ENCODE measurements at places on chromosomes 1 and 21.

GRCh38 chr1:178189814-178190213 is 95.9 kb downstream of the RASAL2 start:
- 0 out of 2 replicates have a peak, but pooled peaks cover 3% of the 10 kb centered on the region for H3K36me3 ChIP-seq
- DNase-seq: peak; percentile 25
- no peaks in the 10 kb centered on the region for H3K27me3 ChIP-seq
- H3K4me1 ChIP-seq: peaks cover 15% of the 10 kb centered on the region

DNA sequence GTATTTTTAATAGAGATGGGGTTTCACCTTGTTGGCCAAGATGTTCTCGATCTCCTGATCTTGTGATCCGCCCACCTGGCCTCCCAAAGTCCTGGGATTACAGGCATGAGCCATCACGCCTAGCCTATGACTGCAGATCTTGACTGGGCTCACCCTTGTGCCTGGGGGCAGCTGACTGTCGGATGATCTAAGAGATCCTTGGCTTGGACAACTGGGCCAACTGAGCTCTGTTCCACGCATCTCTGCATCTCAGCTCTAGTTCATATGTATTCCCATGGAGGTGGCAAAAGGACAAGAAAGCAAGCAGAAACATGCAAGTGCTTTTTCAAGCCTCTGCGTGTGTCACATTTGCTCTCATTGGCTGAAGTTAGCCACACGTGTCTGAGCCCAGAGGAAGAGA is 75.8 kb upstream of the SELENON start:
- no peak overlapping the region for H3K27ac ChIP-seq
- H3K4me1 ChIP-seq: no peaks in the 10 kb centered on the region
- H3K4me3 ChIP-seq: no peak overlapping the region
- H3K36me3 ChIP-seq: no peaks in the 10 kb centered on the region

DNA sequence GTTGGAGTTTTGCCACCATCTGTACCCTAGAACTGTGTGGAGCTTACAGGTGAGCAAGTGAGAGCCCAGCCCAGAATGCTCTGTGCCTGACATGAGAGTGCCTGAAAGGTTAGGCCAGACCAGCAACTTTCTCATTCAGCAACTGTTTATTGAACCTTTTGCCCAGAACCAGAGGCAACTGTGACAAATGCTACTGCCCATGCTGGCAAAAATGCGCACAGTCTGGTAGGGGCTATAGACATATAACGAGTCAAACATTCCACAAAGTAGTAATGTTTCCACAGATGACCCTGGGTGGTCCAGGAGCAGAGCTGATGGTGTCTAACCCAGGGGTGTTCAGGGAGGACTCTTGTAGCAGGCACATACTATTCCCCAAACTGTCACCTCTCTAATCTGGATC is 56.0 kb upstream of the GCLM start:
- H3K27me3 ChIP-seq: no peaks in the 10 kb centered on the region
- no peak overlapping the region for H3K4me3 ChIP-seq
- peaks cover 10% of the 10 kb centered on the region for H3K4me1 ChIP-seq
- DNase-seq: no peak

- peaks cover 30% of the 10 kb centered on the region for H3K36me3 ChIP-seq
- H3K4me3 ChIP-seq: peak overlapping the region; percentile 43
- DNase-seq: peak; percentile 91
- H3K4me1 ChIP-seq: peaks cover 32% of the 10 kb centered on the region
These were observed 13.5 kb upstream of the SLC19A1 start for GRCh38 chr21:45555557-45556301.

- H3K4me1 ChIP-seq: no peaks in the 10 kb centered on the region
- H3K4me3 ChIP-seq: no peak overlapping the region
- peaks cover 20% of the 10 kb centered on the region for H3K27me3 ChIP-seq
- H3K36me3 ChIP-seq: no peaks in the 10 kb centered on the region
- DNase-seq: no peak
These were observed 5.8 kb downstream of the TTC22 start for GRCh38 chr1:54795356-54795665.

- no peaks in the 10 kb centered on the region for H3K4me1 ChIP-seq
- H3K27ac ChIP-seq: no peak overlapping the region
- no peak overlapping the region for H3K4me3 ChIP-seq
- H3K36me3 ChIP-seq: no peaks in the 10 kb centered on the region
- no peaks in the 10 kb centered on the region for H3K27me3 ChIP-seq
- DNase-seq: no peak
These were observed 251.1 kb upstream of the ADGRL2 start for GRCh38 chr1:81549588-81550127.

DNA sequence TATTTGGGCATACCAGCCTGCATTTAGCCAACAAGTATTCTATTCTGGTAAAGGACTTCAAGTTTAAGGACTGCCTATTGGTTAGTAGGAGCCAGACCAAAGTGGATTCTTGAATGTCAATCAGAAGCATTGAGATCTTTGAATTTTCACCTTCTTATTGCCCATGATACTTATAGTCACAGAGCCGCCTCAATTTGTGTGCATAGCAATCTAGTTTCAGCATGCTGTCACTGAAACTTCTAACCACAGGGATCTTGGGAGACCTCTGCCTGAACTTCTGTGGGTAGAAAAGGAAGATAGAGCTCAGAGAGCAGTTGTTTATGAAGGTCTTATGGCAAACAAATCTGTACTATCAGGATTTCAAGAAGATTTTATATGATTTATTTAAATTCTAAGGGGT is 501.4 kb upstream of the USP24 start:
- peak overlapping the region; percentile 83 for H3K27ac ChIP-seq
- no peak for DNase-seq
- peaks cover 50% of the 10 kb centered on the region for H3K4me1 ChIP-seq
- H3K27me3 ChIP-seq: no peaks in the 10 kb centered on the region

DNA sequence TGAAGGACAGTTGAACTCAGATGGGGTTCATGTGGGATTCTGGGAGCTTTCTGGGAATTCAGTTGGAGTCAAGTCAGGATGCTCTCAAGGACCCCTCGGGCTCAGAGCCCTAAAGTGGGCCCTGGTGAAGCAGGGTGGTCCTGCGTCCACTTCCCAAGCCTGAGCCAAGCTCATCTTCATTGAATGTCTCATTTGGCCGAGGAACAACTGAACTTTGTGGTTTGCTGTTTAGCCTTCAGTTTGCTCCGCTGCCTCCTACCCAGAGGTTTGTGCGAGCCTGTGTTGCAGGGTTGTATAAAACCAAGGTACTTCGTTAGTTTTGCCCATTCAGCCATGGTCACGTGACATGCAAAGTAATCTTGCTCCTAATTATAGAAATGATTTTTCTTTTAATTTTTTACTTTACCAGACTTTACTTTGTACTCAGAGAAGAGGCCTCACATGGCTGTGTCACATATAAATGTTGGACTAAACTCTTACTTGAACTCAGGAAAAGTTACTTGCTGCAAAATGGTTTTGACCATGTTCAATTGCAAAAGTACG is 49.7 kb downstream of the B3GALT5 start:
- peak; percentile 25 for DNase-seq
- H3K36me3 ChIP-seq: no peaks in the 10 kb centered on the region
- no peaks in the 10 kb centered on the region for H3K27me3 ChIP-seq
- H3K27ac ChIP-seq: no peak overlapping the region

GRCh38 chr1:202250982-202251381 is 57.4 kb downstream of the LGR6 start:
- no peaks in the 10 kb centered on the region for H3K36me3 ChIP-seq
- H3K27me3 ChIP-seq: no peaks in the 10 kb centered on the region
- H3K27ac ChIP-seq: no peak overlapping the region
- no peak overlapping the region for H3K4me3 ChIP-seq
- no peak for DNase-seq

DNA sequence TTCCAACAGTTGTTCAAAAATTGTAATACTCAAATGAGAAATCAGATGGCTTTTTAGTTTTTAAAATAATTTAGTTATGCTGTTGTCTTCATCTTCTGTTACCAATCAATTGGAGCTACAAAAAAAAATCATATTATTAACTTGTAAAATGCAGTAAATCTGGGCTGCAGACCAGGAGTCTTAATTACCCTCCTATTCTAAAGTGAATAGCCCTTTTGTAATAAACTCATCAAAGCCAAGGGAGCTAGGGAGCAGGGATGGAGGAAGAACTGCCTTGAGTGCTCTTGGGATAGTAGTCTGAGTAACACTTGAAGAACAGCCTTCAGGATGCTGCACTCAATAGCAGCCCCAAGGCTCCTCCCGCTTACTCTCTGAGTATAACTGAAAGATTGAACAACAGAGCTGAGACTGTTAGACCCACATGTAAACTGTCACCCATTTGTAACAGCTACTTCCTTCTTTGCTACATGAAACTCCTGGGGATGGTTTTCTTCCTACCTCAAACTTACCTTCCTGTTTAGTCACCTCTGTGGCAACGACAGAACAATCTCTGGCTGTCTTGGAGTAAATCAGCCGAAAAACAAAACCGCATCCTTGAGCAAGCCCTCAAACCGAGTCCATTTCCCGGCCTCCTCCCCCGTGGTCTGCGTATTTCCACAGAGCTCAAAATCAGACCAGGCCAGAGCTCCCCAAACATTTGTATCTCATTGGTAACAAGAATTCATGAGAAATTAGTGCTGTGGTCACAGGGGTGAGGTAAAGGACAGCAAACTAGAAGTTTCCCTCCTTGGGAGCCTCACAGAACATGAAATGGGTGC is 55.9 kb downstream of the CD58 start:
- H3K36me3 ChIP-seq: 0 out of 2 replicates have a peak, but pooled peaks cover 3% of the 10 kb centered on the region
- no peak overlapping the region for H3K27ac ChIP-seq
- H3K27me3 ChIP-seq: no peaks in the 10 kb centered on the region
- no peak for DNase-seq

- H3K4me3 ChIP-seq: no peak overlapping the region
- H3K27me3 ChIP-seq: no peaks in the 10 kb centered on the region
- H3K27ac ChIP-seq: peak overlapping the region; percentile 67
- peaks cover 66% of the 10 kb centered on the region for H3K4me1 ChIP-seq
These were observed 117.7 kb upstream of the SLC44A3 start for GRCh38 chr1:94702442-94702815.

GRCh38 chr1:3321559-3322449 is 132.7 kb upstream of the ARHGEF16 start:
- DNase-seq: no peak
- no peak overlapping the region for H3K27ac ChIP-seq
- no peak overlapping the region for H3K4me3 ChIP-seq
- H3K36me3 ChIP-seq: no peaks in the 10 kb centered on the region

DNA sequence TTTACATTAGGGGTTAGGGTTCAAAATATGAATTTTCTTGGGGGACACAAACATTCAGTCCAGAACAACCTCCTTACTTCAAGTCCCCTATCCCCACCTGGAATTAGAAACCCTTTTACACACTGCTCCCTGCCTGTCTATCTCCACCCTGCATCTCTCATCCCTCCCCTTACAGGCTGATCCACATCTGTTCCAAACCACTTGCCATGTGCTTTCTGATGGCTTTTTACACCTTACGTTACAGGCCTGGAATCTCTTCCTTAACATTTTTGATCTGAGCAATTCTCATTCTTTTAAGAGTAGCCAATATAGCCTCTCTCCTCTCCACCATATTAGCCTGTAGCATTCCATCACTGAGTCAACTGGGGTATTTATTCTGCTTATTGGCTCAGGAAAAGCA is 122.0 kb downstream of the PTBP2 start:
- H3K4me1 ChIP-seq: no peaks in the 10 kb centered on the region
- no peak overlapping the region for H3K27ac ChIP-seq
- no peaks in the 10 kb centered on the region for H3K36me3 ChIP-seq
- no peak overlapping the region for H3K4me3 ChIP-seq

DNA sequence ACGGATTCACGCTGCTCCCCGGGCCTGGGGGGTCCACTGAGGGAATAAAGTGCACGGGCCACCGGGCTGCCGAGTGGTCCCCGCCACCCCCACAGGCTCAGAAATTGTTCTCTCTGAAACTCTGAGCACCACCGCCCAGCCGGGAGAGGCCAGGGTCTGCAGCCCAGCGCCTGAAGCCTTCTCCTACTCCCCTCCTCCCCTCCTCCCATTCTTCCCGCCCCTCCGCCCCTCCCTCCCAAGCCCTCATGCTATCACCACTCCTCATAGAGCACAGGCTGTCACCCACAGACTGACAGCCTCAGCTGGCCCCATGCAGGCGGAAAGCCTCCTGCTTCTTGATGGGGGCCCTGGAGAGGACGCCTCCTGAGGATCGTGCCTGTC is 707 bp upstream of the GPR153 start:
- no peaks in the 10 kb centered on the region for H3K36me3 ChIP-seq
- DNase-seq: no peak
- H3K27ac ChIP-seq: no peak overlapping the region
- H3K4me3 ChIP-seq: peak overlapping the region; percentile 35
- peaks cover 14% of the 10 kb centered on the region for H3K4me1 ChIP-seq

DNA sequence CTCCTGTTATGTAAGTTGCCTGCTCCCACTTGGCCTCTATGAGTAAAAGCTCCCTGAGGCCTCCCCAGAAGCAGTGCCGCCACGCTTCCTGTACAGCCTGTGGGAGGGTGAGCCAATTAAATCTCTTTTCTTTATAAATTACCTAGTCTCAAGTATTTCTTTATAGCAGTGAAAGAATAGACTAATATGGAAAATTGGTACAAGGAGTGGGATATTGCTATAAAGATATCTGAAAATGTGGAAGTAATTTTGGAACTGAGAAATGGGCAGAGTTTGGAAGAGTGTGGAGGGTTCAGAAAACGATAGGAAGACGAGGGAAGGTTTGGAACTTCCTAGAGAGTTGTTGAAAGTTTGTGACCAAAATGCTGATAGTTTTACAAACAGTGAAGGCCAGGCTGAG is 572.3 kb downstream of the MATN1 start:
- DNase-seq: no peak
- no peaks in the 10 kb centered on the region for H3K4me1 ChIP-seq
- H3K36me3 ChIP-seq: no peaks in the 10 kb centered on the region
- H3K27me3 ChIP-seq: peaks cover 4% of the 10 kb centered on the region
- no peak overlapping the region for H3K27ac ChIP-seq

GRCh38 chr1:162466797-162467196 is 30.8 kb upstream of the UHMK1 start:
- H3K4me3 ChIP-seq: no peak overlapping the region
- H3K36me3 ChIP-seq: no peaks in the 10 kb centered on the region
- no peak overlapping the region for H3K27ac ChIP-seq
- peaks cover 28% of the 10 kb centered on the region for H3K27me3 ChIP-seq
- DNase-seq: no peak

DNA sequence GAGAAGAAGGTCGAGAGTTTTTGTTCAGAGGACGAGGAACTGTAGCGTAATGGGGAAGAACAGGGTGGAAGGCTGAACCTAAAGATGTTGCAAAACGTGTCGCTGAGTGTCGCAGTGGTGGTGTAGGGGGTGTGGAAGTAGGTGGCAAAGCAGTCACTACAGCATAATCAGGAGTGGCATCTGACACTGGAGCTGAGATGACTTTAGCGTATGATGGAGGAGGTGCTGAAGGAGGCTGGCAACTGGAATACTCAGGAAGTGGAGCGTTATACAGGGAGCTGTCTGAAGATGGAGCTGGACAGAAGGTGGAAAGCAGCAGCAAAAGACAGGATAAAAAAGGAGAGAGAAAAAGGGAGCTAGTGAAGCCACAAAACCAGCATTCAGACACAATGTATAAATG is 89.9 kb upstream of the LBR start:
- no peak for DNase-seq
- H3K27ac ChIP-seq: no peak overlapping the region
- no peaks in the 10 kb centered on the region for H3K27me3 ChIP-seq
- no peaks in the 10 kb centered on the region for H3K4me1 ChIP-seq
- H3K36me3 ChIP-seq: peaks cover 48% of the 10 kb centered on the region

GRCh38 chr1:159587461-159587951 is at the start of gene APCS:
TSS of gene APCS (plus strand) at chr1:159587826. CDS start at chr1:159587922, 96 bp downstream.
- H3K36me3 ChIP-seq: no peaks in the 10 kb centered on the region
- no peaks in the 10 kb centered on the region for H3K27me3 ChIP-seq
- DNase-seq: no peak
- H3K4me1 ChIP-seq: no peaks in the 10 kb centered on the region
- no peak within 1 kb of the TSS for H3K4me3 ChIP-seq
- H3K27ac ChIP-seq: no peak within 1 kb of the TSS
